NCI-H460 (cell line): ENCODE measurements at places on chromosomes 6 and 20. TPM values are rescaled to one million over a fixed set of nuclear protein-coding genes. Genes with fewer than 3 reads are reported as not detected.

The NDUFAF5 gene
- total RNA-seq = 31.9 and 37.5 TPM in 2 replicates

The ERVFRD-1 gene
- total RNA-seq = not detected in 2 replicates

The MEI4 gene
- not detected in 2 replicates for total RNA-seq

The CST7 gene
- not detected in 2 replicates for total RNA-seq

The CEP85L gene
- 8.7 and 10.7 TPM in 2 replicates for total RNA-seq

The C20orf96 gene
- 1.0 and 3.4 TPM in 2 replicates for total RNA-seq

The SPATS1 gene
- total RNA-seq = not detected in 2 replicates

The ZBTB12 gene
- total RNA-seq = 1.8 and 2.8 TPM in 2 replicates

The TMEM200A gene
- not detected in 2 replicates for total RNA-seq

The DSP gene
- total RNA-seq = 0.07 and 0.12 TPM in 2 replicates

The KCNG1 gene
- 77.5 and 84.3 TPM in 2 replicates for total RNA-seq

The OR2J3 gene
- not detected in 2 replicates for total RNA-seq

The SLC22A2 gene
- total RNA-seq = not detected in 2 replicates

The FLOT1 gene
- total RNA-seq = 137 and 149 TPM in 2 replicates

The SH3BGRL2 gene
- 0.32 and 0.61 TPM in 2 replicates for total RNA-seq

The PNISR gene
- total RNA-seq = 57.4 and 86.5 TPM in 2 replicates
